ENCODE measurements at places on chromosomes 5 and 9.

DNA sequence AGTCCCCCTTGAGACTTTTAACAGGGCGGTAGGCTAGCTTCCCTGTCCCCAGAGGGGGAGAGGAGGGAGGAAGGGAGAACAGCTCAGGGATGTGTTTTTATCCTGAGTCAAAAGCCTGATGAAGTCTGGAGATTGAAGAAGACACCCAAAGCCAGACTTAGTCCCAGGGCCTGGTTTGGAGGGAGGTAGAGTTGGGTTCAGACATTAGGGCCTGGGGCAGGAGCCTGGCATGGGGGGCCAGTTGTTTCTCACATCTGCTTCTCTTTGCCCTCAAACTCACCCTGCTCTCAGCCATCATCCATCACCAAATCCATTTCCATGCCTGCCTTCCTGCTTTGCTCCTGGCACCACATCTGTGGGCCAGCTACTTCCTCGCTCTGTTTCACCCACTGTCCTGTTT, 2.9 kb downstream of the MYORG start:
- ATAC-seq: no peak

GRCh38 chr9:73344060-73344459, 192.4 kb downstream of the ANXA1 start:
- ATAC-seq: no peak

DNA sequence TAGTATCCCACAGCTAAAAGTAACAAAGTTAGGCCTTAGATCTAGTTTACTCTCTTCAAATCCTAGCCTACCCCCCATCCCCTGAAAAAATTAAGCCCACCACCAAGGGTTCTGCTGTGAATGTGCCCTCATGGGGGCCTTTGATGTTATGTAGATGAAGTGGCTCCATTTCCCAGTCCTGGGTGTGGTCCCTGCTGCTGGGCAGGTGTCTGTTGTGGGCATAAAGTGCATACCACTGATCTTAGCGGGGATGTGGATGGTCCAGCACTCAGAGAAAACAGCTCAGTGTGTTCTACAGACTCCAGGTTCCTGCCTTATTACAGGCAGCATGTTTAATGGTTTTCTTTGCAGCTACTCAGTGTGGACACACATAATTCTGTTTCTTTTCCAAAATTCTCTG, 1.9 kb downstream of the PCBD2 start:
- no peak for ATAC-seq

DNA sequence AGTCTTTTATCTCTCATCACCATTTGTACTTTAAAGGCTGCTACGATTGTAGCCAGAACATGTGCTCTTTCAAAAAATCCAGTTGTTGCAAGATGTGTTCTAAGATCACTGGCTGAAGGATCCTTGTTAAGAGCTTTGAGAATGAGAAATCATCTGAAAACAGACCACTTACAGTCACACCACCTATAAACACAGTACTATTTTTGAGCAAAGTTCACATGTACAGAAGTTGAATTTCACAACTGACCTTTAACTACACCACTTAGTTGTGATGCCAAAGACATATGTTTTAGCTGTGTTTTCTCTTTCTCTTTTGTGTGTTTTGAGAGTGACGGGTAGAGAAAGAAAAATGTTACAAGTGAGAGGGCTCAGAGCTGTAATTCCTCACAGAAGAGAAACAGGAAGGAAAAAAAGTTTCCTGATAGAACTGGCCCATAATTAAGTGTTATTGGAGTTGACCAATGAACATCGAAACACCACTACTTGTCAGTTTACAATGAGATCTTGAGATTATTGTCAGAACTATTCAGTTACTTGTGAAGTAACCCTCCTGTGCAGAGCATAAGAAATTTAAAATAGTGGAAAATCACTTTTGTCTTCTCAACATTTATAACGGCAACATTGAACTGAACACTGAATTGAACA, 245.4 kb downstream of the MLLT3 start:
- ATAC-seq: no peak

- no peak for ATAC-seq
These were observed 57.9 kb upstream of the ANKH start for GRCh38 chr5:14929293-14930065.
